ENCODE measurements at places on chromosomes 5 and 9.

DNA sequence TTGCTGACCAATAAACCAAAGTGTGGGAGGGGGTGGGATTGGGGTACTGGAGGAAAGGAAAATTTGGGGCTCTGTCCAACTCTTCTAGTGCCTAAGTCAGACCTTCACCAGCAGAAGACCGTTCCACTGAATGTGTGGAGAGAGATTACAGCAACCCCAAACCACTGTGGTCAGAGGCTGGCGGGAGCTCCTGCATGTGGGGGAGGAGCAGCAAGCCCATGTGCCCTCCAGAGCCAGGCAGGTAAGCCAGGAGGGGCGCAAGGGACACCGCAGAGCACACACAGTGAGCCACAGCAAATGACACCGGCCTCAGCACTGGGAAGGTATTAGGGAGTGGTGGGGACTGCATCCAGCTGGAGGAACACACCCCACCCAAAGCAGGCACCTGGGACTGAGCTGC lies 62.9 kb downstream of the SMIM23 start:
- no peak for DNase-seq

DNA sequence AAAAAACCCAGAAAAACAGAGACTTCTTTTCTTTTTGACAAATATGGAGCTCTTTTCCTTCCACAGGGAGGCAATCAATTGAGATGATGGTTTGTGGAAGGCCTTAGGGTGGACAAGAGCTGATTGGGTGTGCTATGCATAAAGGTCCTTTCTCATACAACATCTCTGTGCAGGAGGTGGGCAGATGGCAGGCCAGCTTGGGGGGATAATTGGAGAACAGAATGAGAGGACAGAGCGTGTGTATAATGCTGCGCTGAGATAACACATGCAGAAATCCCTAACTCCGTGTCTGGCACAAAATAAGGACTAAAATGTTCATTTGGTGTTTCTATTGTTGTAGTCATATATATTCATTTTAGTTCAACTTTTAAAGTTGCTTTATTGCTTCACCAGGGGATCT lies 159.0 kb upstream of the MEF2C start:
- no peak for DNase-seq

- DNase-seq: no peak
Observed at GRCh38 chr9:135216791-135217441, 129.4 kb downstream of the OLFM1 start.

GRCh38 chr5:172637110-172637580 lies 3.9 kb upstream of the NEURL1B start:
- DNase-seq: no peak

DNA sequence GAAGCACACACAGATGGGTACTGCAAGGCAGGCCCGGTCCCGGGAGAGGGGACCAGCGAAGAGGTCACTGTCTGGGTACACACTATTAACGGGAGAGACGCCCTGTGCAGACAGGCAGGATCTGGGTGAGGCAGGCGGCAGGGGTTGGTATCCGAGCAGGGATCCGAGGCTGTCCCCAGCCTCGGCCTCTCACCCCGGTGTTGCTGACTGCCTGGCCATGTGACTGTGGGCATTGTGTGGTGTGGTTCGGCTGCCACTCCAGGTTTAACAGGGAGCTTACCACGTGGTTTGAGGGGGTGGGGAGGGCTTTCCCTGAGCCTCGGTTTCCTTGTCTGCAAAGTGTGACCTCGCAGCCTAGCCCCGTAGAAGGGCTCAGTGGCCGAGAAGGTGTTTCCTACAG lies 11.1 kb upstream of the RALGDS start:
- DNase-seq: no peak

DNA sequence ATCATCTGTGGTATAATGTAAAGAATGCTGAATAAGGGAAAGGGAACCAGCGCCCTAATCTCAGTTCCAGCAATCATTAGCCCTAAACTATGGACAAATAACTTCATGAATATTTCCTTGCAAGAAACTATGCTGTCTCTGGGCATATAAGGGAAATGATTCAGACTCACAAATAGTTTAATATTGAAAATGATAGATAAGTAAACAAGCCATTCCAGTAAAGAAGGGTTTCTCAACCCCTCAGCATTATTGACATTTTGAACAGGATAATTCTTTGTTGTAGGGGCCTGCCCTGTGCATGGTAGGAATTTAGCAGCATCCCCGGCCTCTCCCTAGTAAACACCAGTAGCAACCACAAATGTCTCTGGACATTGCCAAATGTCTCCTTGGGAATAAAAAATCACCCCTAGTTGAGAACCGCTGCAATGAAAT lies 23.8 kb downstream of the C5 start:
- DNase-seq: no peak

GRCh38 chr5:56414066-56414465 lies 180.9 kb upstream of the ANKRD55 start:
- DNase-seq: no peak

- no peak for DNase-seq
Observed at GRCh38 chr5:112154940-112155686, 264.0 kb downstream of the EPB41L4A start.

GRCh38 chr9:123365881-123366528 lies 10.0 kb downstream of the CRB2 start:
- no peak for DNase-seq

- no peak for DNase-seq
Observed at GRCh38 chr5:177310757-177311391, 824 bp downstream of the MXD3 start.

GRCh38 chr9:5846096-5846495 lies 13.2 kb upstream of the ERMP1 start:
- DNase-seq: no peak

GRCh38 chr5:144275329-144275728 lies 104.7 kb downstream of the KCTD16 start:
- no peak for DNase-seq

- no peak for DNase-seq
Observed at GRCh38 chr5:24850926-24851486, 206.2 kb upstream of the CDH10 start.

- no peak for DNase-seq
Observed at GRCh38 chr9:124877021-124877782, 15.3 kb downstream of the ARPC5L start.

DNA sequence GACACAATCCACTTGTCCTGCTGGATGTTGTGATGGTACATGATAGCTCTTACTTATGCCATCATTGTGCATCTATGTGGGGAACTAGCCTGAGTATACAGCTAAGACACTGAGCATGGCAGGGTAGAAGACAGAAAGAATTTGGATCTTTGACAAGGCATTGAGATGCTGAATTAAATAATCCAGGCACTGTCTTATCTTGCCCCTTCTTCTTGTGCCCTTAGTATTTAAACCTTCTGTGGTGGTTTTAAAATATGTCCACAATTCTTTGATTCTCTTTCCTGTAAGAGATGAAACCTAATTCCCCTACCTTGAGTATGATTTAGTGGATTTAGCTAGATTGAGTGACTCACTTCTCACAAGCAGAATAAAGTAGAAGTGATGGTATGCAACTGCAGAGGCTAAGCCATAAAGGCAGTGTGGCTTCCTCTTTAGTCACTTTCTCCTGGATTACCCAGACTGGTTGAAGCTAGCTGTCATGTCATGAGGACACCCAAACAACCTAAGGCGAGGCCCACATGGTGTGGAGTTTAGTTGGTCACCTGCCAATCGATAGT lies 174.0 kb upstream of the NREP start:
- DNase-seq: no peak

GRCh38 chr5:179194941-179195381 lies 134.8 kb downstream of the ZNF354C start:
- DNase-seq: no peak

- DNase-seq: no peak
Observed at GRCh38 chr9:89815061-89815902, 210.5 kb downstream of the GADD45G start.

GRCh38 chr5:6448622-6449464 lies at the start of gene UBE2QL1:
Gene UBE2QL1, plus strand, starts transcription at chr5:6448859. Its CDS starts 35 bp downstream, at chr5:6448894.
- DNase-seq: peak; percentile 26

GRCh38 chr5:76947082-76947503 lies 5.8 kb upstream of the CRHBP start:
- DNase-seq: no peak

DNA sequence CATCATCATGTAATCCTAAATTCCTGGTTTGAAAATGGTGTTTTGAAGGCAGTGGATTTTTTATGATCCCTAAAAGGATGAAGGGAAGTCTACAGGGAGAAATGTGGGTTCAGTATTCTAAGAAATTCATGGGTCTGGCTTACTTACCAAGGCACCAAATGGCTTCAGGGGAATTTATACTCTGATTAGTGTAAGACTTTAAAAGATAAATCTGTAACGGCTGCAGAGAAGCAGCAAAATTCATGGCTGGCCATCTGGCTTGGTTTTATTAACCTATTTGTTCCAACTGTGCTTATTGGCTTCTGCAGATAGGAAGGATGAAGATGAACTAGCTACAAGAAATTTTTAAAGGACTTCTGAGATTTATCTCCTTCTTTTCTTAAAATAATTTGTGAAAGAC lies 222.8 kb downstream of the TENT4A start:
- no peak for DNase-seq

- no peak for DNase-seq
Observed at GRCh38 chr9:133711428-133712220, 26.5 kb downstream of the SARDH start.

- DNase-seq: peak; percentile 54
Observed at GRCh38 chr9:131276891-131277286, 579 bp upstream of the FAM78A start.

GRCh38 chr5:106759581-106759980 lies 911.2 kb downstream of the EFNA5 start:
- DNase-seq: no peak

DNA sequence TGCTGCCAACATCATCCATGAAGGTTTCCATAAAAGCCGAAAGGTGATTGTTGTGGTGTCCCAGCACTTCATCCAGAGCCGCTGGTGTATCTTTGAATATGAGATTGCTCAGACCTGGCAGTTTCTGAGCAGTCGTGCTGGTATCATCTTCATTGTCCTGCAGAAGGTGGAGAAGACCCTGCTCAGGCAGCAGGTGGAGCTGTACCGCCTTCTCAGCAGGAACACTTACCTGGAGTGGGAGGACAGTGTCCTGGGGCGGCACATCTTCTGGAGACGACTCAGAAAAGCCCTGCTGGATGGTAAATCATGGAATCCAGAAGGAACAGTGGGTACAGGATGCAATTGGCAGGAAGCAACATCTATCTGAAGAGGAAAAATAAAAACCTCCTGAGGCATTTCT lies 10.1 kb downstream of the TLR4 start:
- DNase-seq: no peak

- DNase-seq: no peak
Observed at GRCh38 chr9:12851341-12852090, 76.7 kb downstream of the LURAP1L start.

DNA sequence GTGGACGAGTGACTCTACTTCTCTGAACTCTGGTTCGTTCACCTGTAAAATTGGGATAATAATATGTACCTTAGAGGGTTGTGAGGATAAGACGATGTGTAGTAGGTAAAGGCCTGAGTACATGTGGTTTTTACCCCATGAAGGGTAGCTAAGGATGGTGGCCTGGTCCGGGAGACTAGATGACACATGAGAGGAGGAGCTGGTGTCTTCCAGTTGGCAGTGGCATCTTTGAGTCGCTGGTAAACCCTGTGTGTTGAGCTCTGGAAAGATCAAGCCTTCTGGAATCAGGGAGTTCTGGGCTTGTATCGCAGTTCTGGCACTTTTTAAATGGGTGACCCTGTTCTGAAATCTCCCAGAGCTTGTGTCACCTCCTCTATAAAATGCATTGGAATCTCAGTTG lies 166.4 kb upstream of the ZNF618 start:
- DNase-seq: no peak

GRCh38 chr5:122473138-122473843 lies 161.3 kb downstream of the SNCAIP start:
- DNase-seq: no peak

GRCh38 chr9:127307802-127308201 lies 43.2 kb downstream of the GARNL3 start:
- DNase-seq: no peak

- no peak for DNase-seq
Observed at GRCh38 chr9:21491756-21492155, 9.6 kb upstream of the IFNE start.

GRCh38 chr5:158050421-158050820 lies 191.5 kb upstream of the CLINT1 start:
- no peak for DNase-seq

GRCh38 chr9:76932757-76933156 lies 26.8 kb upstream of the PRUNE2 start:
- DNase-seq: no peak

DNA sequence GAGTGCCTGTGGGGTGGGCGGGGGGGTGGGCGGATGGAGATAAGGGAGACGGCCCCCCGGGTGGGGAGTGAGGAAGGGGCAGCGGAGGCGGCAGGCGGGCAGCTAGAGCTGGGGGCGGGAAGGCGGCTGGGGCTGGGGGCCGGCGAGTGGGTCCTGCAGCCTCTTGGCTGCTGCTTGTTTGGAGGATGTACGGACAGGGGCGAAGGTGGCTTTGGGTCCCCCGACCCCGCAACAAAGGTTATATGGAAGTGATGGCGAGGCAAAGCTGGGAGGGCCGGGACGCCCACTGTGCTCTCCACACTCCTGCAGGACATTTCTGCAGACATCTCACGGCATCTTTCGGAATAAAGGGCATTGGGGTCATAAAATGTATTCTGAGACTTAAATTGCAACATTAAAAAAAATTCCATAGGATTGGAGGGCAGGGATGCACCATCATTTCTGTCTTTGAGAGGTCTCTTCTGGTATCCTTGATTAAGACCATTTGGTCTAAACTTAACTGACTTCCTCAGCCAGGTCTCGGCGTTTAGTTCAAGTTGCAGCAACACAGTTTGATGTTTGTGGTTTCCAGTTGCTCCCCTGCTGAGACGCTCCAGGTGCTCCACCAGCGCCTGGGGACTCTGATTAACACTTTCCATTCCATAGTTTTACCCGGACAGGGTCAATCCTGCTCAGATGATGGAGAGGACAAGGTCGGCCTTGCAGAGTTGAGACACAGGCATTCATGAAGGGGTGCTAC lies 101.6 kb upstream of the SSBP2 start:
- peak; percentile 30 for DNase-seq

GRCh38 chr5:59597690-59598546 lies 295.6 kb downstream of the PDE4D start:
- no peak for DNase-seq
